Brain pericyte (primary cell): ENCODE measurements at places on chromosomes 6 and 20.

DNA sequence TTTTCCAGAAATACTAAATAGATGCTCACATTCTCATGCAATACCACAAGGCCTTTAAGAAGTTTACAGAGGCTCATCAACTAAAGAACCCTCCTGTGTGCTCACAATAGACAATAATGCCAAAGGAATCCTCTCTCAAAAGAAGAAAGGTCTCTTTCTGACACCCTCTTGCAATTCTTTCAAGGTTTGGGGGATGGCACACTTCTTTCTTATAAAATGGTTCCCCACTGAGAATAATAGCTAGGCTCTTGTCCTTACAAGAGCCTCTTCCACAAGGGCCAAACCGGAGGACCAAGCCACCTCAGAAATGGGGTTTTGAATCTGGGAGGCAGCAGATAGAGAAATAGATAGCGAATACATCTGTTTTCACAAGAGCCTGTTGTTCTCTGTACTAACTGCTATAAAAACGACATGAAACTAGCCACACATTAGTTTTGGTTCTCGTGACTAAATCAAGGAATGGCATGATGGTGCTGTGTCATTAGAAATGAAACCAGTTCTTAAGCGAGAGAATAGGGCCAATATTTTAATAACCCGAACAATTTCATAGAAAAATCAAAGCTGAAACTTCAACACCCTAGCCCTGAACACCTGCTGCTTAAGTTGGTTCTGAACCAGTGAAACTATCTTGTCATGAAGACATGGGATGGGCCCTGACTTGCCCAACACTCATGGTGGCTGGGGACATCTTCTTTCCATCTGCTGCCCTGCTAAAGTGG, 81.1 kb downstream of the PRDM1 start:
- no peak for DNase-seq

DNA sequence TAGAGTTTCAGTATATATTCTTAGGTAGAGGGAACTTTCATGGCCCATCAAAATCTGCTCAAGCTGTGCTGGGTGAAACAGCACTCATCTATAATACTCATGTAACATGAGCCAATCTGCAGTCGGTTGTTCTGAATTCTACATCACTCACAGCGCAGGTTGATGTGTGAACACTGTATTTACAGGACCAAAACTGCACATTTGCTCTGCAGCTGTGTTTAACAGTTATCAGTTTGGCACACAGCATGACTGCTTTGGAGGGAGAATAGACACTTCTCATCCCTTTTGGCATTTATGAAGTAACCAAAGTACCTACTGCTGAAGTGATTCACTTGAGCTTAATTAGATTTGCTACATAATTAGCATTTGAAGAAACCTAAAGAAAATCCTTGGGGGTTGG, 225.1 kb downstream of the BCKDHB start:
- no peak for DNase-seq

GRCh38 chr20:43459022-43459942, 1.6 kb downstream of the SRSF6 start:
- peak; percentile 13 for DNase-seq

GRCh38 chr6:45920819-45921511, 94.7 kb downstream of the CLIC5 start:
- DNase-seq = no peak

- DNase-seq = no peak
These were observed 29.0 kb upstream of the EEF1E1 start for GRCh38 chr6:8131265-8131897.

DNA sequence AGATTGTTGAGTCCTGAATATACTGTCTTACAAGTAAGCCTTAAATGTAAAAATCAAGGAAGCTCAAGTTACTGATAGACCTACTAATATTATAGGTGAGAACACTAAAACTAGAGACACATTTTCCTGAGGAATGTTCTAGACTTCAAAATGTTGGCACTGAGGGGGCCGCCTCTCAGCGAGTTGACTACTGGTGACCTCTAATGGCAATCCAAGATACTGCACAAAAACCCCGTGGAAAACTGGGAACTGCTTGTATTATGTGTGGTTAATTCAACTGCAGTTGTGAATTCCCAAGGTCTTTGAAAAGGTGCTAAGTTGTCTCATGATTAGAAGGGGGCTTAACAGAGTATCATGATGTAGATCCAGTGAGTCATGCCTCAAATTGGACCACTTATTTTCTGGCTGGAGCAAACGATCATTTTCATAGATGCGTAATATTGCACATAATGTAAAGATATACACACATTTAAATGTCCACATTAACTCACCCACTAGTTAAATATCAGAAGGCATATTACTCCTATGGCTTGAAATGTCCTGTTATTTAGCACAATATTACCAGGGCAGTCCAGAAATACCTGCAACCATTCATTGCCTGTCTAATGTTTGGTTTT, 336.2 kb downstream of the FOXA2 start:
- no peak for DNase-seq

GRCh38 chr6:32436995-32437836, 2.5 kb upstream of the HLA-DRA start:
- no peak for DNase-seq

- no peak for DNase-seq
These were observed 559 bp downstream of the APMAP start for GRCh38 chr20:24991897-24992486.

DNA sequence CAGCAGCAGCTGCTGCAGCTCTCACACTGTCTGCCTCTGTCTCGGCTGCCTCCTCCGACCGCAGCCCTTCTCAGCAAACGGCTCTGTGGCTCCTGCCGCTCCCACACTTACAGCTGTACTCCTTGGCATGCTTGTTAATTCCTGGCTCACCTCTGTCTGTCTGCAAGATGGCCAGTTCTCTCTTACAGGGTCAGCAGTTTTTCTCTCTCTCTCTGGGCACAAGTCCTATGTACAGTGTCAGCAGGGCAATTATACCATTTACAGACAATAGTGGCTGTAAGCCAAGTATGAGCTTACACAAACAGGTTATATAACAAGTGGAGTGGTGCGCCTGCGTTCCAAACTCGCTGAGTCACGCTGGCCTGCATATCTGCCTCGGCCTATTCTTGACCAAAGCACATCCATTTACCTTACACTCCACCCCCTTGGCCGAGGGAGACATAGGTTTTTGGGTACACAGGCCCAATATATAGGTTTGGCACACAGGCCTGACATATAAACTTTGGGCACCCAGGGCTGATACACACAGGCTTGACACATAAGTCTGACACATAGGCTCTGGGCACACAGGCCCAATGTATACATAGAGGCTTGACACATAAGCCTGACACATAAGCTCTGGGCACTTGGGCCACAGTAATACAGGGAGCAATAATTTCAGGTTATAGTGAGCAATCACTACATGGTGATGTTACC, 4.4 kb downstream of the ZKSCAN3 start:
- no peak for DNase-seq

DNA sequence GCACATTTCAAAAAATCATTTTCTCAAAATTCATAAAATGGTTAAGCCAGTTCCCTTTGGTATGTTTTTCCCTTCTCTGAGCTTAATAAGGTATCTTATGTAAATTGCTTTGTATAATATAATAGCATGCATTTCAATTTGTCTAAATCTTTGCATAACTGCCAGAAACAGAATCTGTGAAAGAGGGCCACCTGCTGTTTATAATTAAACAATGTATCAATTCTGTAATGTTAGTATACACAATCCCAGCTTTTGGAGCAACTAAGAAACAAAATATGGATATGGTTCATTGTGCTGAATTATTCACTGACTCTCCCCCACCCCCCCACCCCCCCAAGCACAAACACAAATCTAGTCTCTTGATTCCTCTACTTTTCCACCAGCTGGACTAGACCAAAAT, 54.8 kb downstream of the GPX5 start:
- no peak for DNase-seq

DNA sequence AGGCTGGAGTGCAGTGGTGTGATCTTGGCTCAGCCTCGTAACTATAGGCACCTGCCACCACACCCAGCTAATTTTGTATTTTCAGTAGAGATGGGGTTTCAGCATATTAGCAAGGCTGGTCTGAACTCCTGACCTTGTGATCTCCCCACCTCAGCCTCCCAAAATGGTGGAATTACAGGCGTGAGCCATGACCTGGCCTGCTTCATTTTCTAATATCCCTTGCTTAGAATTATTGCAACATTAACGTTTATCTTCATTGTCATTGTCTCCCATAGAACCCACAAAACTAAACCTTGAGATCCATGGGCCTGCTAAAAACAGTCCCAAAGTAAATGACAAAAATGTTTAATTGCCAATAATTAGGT, 6.1 kb downstream of the EEF1A1 start:
- DNase-seq = no peak

- no peak for DNase-seq
These were observed 9.3 kb upstream of the TXNDC5 start for GRCh38 chr6:7919871-7920270.

GRCh38 chr20:8913456-8913855, 155.4 kb upstream of the PLCB4 start:
- DNase-seq = no peak

GRCh38 chr6:96007663-96008062, 8.1 kb upstream of the FUT9 start:
- DNase-seq = no peak

- DNase-seq = peak; percentile 55
These were observed at the start of gene TRIM39 for GRCh38 chr6:30326526-30327231. Gene TRIM39 (plus strand): TSS chr6:30326927. CDS start chr6:30329318, 2,391 bp downstream.

- no peak for DNase-seq
These were observed 18.0 kb downstream of the ELOVL2 start for GRCh38 chr6:11025921-11026635.

- DNase-seq = no peak
These were observed 289.9 kb downstream of the CD109 start for GRCh38 chr6:73985891-73986290.

DNA sequence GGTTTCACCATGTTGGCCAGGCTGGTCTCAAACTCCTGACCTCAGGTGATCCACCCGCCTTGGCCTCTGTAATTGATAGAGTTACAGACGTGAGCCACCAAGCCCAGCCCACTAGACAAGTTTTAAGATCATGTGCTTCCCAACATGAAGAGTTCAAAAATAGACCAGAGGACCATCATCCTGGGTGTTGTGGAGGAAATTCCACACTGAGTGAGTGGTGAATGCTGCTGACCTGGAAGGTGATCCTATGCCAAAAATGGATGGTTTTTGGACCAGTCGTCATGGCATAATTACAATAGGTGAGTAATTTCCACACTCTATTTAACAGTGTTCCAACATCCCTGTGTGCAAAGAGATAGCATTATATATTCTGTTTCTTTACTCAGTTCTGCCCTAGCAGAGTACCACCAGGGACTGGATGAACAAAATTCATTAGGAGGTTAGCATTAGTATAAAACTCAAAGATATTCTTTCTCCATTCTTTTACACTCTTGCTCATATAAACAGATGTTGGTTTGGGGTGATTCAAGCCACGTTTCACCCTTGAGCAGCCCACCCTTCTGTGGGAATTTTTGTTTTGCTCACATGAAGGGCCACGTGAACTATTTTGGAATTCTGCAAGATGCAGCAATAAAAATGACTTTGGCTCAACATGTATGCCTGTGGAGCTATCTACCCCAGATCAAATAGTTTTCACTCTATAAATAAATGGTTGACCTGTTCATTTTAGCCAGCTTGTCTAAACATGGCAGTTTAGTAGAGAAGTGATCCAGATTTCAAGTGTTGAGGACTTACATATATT, 206.2 kb upstream of the TCF21 start:
- no peak for DNase-seq

- DNase-seq = peak; percentile 29
These were observed 11.8 kb downstream of the CPNE5 start for GRCh38 chr6:36827261-36828079.
